GM10248 (cell line): ENCODE measurements at places on chromosomes 16 and 17.

GRCh38 chr16:81696166-81696960, 82.7 kb upstream of the PLCG2 start:
- DNase-seq: no peak

- DNase-seq: no peak
These were observed 24.7 kb downstream of the GDE1 start for GRCh38 chr16:19497176-19497575.

DNA sequence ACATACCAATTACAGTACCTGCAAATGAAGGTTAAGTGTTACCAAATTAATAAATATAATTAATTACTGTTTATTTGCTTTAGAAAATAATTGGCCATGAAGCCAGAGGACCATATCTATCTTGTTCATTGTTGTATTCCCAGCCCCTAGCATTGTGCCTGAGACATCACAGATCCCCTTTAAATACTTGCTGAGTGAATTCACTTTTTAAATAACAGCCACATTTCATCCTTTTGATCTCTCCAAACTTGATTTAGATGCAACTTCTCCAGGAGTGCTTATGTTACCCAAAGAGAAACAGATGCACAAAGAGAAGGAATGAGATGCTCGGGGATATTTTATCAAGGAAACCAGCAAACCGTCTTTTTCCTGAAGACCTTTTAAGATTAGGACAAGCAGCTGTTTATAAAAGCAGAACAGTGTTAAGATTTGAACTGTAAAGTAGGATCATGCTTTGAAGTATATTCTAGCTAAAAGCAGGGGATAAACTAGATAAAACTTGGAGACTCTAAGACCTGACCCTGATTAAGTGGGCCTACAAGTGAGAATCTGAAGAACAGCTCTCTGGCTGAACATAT, 66.3 kb downstream of the CHD9 start:
- no peak for DNase-seq

- DNase-seq: no peak
These were observed 27.4 kb upstream of the CACNA1H start for GRCh38 chr16:1125471-1125870.

DNA sequence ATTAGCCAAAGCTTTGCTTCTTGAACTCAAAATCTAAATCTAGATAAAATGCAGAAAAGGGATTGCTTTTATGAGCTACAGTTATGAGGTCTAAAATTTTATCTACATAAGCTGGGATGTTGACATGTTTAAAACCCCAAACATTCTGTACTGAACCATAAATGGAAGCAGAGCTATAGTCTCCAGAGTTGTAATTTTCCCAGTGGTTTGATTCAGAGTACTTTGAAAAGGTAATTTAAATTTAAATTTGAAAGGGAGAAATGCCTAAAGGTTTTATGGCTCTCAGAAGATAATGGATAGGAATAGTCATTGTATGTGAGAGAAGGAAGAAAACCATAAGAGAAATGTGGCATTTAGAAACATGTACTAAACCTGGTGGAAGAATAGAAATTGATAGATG, 163.2 kb downstream of the PPM1E start:
- no peak for DNase-seq

GRCh38 chr17:1011760-1012735, 15.1 kb downstream of the TIMM22 start:
- no peak for DNase-seq

- peak; percentile 32 for DNase-seq
These were observed 47.5 kb downstream of the SLC6A2 start for GRCh38 chr16:55703003-55704001.

GRCh38 chr17:72760368-72760767, 332.1 kb downstream of the SLC39A11 start:
- no peak for DNase-seq

DNA sequence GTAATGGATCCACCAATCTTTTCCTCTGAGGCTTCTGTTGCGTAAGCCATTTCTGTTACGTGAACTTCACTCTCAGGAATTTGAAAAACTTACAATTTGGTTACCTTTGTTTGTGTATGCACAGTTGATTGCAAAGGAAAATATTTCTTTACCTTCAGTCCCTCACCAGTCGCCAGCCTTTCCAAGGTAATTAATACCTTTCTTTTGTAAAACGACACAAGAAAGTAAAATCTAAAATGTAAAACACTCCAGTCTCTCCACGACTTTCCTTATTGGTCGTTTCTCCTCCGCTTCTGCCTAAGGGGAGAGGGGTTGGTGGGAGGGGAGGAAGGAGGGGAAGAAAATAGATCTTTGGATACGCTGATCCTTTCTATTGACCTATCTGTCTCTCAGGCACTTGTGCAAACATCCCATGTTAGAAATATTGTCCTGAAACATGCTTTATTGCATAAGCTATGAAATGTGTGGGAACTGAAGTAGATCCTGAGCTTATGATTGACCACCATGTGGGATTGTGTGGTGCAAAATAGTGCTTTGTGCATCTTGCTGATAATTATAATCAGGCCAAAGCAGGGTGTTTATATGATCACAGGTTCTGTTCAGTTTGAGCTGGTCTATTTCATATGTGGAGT, 32.4 kb upstream of the EFCAB13 start:
- no peak for DNase-seq
